ENCODE measurements at places on chromosomes 1 and 21.

DNA sequence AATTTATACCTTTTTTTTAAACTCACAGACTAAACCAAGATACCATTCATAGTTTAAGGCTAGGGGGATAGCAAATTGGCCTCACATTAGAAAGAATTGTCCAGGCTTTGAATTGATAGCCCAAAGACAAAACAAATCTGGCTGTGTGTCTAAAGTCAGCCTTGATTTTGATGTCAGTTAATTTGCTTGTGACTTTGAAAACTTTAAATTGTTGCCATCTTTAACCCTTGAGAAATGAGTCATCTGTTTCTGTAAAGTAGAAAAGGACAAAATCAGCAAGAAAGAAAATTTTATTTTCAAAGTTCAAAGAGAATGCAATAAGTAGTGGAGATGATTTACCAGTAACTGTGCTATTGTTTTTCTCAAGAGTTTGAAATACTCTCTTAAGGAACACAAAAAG, 184.5 kb downstream of the RGS7 start:
- DNase-seq, result no peak

DNA sequence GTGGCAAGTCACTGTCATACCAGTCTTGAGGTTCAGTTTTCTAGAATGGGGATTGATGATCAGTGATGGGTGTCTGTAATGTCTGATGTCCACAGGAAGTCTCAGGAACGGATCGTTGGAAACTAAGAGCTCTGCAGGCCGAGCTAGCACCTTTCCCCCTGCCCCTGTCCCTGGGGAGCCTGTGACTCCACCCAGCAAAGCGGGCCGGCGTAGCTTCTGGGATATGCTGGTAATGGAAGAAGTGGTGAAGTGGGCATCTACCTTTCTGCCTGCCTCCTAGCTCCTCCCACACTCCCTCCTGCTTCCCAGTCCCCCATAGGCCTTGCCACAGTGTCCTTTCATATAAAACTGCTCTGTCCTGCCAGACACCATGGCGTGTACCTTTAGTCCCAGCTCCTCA, 13.4 kb downstream of the HYI start:
- DNase-seq, result no peak

GRCh38 chr21:15301736-15302135, 236.9 kb upstream of the NRIP1 start:
- no peak for DNase-seq

DNA sequence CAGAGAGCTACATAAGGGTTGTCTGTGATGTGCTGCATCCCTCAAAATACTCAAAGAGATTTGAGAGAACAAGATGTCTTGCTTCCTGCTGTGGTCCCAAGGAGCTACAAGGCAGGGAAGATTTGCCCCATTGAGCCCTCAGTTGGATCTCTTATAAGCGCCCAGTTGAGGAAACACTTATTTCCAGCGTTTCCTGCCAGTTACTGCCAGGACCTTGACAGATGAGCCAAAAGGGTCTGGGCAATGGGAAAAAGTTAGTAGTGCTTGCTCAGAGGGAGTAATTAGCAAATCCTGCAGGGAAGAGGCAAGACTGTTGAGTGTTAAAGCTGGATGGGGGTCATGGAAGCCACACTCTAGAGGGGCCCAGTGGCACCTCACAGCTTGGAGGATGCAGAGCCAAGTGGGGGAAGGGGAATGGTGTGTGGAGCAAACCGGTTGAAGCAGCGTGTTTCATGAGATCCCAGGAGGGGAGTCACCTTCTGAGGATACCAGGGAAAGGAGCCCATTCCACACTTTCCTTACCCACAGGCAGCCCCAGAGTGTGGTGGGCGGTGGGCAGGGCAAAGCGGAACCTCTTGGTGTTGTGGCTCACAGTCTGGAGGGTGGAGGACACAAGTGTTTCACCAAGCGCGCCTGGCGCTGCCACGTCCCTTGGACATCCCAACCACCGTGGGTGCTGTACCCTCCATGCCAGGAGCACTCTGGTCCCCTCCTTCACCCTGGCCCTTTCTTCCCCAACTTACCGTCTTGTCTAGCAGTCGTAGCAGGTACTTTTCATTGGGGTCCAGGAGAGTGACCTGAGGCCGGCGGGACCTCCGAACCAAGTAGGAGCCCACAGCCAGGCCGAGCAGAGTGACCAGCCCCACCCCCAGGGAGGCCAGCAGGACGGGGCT, 805 bp downstream of the CYB5R1 start:
- no peak for DNase-seq

GRCh38 chr1:158818560-158818959, 12.6 kb upstream of the MNDA start:
- DNase-seq, result no peak

DNA sequence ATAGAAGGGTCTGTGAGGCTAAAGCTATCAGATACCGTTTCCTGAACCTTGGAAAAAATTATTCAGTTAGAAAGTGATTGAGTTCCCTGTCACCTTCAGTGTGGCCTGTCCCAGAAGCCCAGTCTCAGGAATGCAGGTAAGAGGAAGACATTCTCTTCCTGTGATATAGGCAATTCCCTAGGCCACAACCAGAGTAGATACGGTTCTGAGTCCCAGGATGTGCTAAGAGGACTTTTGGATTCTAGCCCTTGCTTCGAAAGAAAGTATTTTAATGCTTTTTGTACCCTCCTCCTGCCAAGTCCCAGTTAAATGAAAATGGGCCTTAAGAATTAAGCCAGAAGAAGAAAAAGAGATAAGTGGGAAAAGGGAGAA, 313.5 kb upstream of the PLXNA2 start:
- DNase-seq, result no peak

DNA sequence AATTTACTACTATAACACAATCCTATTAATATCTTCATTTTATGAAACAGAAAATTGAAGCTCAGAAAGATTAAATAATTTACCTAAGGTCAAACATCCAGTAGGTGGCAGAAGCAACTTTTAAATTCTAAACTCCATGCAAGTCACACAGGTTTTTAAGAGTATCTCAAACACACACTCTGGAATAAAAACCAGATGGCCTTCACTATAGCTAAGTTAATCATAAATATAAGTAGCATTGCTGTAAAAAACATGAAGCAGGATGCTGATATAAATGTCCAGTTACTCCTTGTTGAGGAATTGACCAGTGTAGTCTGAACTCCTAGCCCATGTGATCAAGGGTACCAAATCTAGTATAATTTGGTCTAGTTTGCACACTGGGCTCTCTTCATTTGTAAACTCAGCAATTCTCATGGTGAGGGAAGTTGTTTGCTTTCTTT, 9.4 kb upstream of the FMO3 start:
- DNase-seq, result no peak

GRCh38 chr1:7265771-7266371, 480.6 kb downstream of the CAMTA1 start:
- peak; percentile 17 for DNase-seq

DNA sequence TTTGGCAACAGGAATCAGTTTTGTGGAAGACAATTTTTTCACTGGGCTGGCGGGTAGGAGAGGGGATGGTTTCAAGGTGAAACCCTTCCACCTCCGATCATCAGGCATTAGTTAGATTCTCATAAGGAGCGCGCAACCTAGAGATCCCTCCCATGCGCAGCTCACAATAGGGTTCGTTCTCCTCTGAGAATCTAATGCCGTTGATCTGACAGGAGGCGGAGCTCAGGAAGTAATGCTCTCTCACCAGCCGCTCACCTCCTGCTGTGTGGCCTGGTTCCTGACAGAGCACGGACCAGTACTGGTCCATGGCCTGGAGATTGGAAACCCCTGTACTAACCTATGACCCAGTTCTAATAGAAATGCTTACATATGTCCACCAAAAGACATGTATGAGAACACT, 96.6 kb upstream of the KIAA1614 start:
- DNase-seq, result no peak

- no peak for DNase-seq
Measured at GRCh38 chr1:167650269-167651160, 20.5 kb downstream of the RCSD1 start.

GRCh38 chr1:47437447-47438164, at the start of gene FOXD2:
Gene FOXD2 (plus strand): TSS chr1:47438044. CDS start chr1:47438136, 92 bp downstream.
- peak; percentile 51 for DNase-seq

GRCh38 chr1:229614701-229615100, 11.2 kb downstream of the TAF5L start:
- no peak for DNase-seq

GRCh38 chr1:61682891-61683290, 42.0 kb downstream of the TM2D1 start:
- no peak for DNase-seq

- no peak for DNase-seq
Measured at GRCh38 chr21:36889401-36889800, 77.1 kb downstream of the HLCS start.

- no peak for DNase-seq
Measured at GRCh38 chr1:37621326-37621870, 13.3 kb downstream of the RSPO1 start.

DNA sequence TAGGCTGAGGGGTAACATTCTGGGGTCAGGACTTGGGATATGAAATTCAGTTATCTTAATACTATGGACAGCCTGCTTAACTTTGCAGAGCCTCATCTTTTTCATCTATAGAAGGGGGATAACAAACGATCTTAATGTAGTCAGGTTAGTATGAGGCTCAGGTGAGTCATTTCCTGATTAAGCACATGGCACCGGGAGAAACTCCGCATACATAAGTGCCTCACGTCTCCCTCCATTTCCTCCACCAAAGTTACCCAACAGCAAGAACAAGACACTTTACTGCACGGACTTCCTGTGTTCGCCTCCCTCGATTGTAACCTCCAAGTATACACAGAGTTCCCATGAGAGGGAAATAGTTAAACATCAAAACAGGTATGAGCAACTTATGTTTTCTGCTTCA, 112.7 kb upstream of the COA6 start:
- DNase-seq, result no peak

- DNase-seq, result no peak
Measured at GRCh38 chr1:48182439-48182838, 40.1 kb upstream of the SLC5A9 start.

DNA sequence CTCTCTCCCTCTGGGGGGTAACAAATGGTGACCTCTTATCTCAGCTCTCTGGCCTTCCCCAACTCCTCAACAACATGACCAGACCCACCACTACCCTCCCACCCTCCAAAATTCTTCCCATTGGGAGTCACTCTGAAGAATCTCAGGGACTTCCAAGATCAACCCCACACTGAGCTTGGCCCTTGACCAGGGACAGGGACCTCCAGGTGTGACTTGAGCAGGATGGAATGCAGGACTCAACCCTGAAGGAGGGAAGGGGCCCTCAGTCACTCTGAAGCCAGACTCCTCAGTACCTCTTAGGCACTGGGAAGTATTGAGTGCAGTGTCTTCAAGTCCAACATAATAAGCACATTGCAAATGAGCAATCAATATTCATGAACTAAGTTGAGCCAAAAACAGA, 1.9 kb downstream of the CASQ1 start:
- no peak for DNase-seq

- no peak for DNase-seq
Measured at GRCh38 chr1:33687000-33687399, 176.9 kb upstream of the HMGB4 start.

GRCh38 chr1:21337454-21337927, 47.2 kb upstream of the ECE1 start:
- DNase-seq, result no peak

DNA sequence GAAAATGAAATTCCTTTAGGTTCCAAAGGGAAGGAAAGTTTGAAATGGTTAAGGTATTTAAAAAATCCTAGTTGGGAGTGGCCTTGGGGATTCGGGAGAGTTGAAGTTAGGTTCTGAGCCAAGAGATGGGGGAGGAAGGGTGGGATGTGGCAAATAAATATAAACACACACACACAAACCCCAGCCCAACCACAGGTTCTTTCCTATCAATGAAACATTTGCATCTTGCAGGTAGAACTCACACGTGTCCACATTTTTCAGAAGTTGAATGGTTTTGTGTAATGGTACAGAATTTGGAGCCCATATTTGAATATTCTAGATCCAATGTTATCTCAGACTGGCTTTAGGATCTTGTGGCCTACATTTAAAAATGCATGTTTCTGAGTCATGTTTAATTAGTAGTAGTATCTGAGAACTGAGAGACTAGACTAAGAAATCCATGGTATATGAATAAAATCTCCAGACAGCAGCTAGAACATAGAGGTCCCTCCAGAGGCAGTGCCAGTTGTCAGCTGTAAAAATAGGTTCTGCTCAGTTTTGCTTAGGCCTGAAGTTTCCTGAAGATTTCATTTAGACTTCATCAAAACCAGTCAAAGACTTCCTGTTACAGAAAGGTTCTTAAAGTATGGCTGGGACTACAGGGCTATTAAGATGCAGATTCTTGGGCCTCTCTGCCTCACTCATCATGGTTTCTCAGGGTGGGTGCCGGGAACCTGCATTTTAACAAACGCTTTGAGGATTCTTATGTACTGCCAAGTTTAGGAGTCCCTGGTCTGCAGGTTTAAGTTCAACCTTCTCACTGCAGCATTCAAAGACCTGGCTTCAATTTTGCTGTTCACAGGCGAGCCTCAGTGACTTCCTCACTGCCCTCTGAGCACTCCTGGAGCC, 21.3 kb downstream of the RUNX1 start:
- no peak for DNase-seq

DNA sequence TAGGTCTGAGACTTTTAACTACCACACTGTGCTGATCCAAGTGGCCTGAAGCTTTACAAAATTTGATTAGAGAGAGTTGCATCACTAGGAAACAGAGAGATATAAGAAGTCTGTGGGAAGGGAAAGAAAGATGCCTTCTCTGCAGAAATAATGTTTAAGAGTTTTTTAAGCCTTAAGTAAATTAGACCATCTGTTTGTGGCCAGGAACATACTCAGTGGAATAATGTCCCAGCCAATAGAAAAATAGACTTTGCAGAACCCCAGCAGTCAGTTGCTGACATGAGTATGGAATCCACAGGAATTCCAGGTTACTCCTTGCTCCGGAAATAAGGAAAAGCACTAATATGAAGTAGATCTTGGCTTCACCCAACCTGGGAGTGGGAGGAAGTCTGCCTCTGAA, 144.8 kb downstream of the ST6GALNAC5 start:
- DNase-seq, result no peak

DNA sequence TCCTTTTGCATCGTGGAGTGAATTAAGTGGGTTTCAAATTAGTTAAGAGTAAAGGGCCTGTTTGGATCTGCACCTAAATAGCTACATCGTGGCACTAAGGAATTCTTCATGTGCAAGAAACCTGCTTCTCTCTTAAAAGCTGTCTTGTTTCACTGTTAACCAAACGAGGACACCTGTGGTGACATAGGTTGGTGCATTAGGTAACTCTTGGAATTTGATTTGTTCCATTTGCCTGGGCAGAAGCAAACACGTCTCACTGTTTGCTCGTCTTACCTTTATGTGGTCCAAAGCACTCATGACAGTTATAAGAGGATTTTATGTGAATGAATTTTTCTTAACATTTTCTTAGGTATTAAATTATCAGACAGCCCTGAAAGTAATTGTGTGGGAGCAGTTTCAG, 60.9 kb downstream of the PRDM2 start:
- no peak for DNase-seq

DNA sequence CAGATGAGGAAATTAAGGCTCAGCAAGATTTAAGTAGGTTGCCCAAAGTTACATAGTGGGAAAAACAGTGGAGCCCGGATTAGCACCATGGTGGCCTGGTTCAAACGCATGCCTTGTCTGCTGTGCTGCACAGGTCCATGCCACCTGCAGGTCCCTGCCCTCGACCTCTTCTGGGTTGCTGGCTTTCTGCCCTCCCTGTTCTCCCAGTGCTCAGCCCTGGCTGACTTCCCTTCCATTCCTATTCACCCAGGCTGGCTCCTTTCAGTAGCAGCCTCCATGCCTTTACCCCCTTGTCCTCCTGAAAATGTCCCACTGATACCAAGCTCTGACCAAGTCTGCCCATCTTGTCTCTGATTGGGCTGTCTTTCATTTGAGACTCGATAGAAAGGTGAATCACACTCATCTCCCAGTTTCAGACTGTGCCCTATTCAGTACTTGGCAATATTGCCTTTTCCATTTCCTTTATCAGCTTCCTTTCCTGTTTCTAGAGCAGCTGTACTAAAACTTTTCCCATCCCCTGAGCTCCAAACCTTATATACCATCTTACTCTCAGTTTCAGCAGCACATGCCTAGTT, 75.8 kb downstream of the ST3GAL3 start:
- DNase-seq, result no peak
